ENCODE measurements at places on chromosomes 12 and 14. TPM values are rescaled to one million over a fixed set of nuclear protein-coding genes. Genes with fewer than 3 reads are reported as not detected.

The OR6C2 gene
- not detected for polyA plus RNA-seq

The TBX5 gene
- polyA plus RNA-seq: not detected

The TPPP2 gene
- polyA plus RNA-seq: 2.7 TPM

The GPX2 gene
- 1.1 TPM for polyA plus RNA-seq

DNA sequence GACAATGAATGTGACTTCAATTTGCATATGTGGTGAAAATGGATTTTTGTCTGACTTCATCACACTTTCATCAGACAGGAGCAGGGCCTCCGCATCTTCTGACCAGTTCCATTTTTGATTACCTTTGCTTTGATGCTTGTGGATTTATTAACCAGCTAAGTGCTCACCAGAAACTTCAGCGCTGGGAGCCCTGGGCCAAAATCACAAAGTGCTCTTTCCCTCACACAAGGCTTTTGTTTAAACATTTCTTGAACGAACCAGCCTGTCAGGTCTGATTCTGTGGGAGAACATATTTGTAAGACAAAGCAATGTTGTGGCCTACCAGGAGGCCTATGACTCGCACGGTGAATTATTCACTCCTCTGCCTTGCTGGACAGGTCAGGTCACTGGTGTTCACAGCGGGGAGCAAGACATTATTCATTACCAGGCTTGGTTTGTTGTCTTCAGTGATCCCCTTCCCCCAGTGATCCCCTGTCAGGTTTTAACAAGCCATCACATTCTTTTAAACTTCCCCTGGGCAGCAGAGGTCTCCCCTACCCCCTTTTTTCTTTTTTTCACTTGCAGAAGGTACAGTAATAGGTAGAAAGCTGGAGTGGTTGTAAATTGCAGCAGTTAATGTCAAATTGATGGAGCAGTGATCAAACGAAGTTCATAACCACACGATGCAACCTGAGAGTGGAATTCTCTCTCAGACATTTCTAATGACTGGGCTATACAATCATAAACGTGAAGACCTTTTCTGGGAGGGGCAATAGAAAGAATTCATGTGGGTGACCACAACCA is 167.5 kb upstream of the PRICKLE1 start:
- peak; percentile 41 for DNase-seq

DNA sequence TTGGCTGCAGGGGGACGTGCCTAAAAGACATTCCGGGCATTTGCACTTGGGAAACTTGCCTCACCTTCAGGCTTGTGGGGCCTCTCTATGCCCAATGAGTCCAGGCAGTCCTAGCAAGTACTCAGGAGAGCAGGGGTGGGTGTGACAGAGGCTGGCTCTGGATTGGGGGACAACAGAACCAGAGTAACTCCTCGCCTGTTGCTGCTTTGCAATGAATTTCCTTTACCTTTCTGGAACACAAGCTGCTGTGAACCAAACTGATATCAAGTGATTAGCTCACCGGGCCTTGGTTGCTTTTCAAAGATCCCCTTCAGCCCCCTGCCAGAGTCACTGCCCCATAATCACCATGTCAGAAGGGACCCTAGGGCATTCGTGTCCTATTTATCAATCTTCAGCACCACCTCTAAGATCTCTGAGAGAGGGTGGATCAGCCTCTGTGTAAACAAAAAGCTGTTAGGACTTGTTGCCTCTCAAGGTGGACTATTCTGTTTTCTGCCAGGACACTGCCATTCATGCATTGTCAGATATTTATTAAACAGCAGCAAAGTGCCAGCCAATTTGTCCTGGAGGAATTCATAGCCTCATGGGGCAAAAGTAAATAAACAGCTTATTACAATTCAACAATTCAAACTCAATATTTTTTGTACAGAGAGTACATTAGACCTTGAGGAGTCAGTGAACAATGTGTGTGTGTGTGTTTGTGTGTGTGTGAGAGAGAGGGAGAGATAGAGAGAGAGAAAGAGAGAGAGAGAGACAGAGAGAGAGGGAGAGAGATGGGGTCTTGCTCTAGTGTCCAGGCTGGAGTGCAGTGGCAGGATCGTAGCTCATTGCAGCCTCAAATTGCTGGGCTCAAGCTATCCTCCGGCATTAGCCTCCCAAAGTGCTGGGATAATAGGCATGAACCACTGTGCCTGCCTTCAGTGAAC is 11.3 kb downstream of the NFATC4 start:
- DNase-seq: no peak

DNA sequence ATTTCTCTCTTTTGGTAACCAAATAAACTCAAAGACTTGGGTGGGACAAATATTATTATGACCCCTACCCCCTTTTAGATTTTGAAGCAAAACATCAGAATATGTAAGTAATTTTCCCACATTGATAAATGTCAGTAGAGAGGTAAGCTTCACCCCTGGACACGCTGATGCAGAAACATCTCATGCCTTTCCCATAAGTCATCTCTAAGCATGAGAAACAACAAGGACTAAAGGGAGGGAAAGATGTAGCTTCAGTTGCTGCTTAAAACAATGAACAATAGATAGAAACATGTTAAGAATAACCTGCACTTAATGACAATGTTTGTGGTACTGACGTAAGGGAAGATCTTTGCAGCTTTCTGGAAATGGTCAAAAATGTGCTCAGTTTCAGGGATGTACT is 56.3 kb upstream of the SLC8A3 start:
- no peak for DNase-seq

DNA sequence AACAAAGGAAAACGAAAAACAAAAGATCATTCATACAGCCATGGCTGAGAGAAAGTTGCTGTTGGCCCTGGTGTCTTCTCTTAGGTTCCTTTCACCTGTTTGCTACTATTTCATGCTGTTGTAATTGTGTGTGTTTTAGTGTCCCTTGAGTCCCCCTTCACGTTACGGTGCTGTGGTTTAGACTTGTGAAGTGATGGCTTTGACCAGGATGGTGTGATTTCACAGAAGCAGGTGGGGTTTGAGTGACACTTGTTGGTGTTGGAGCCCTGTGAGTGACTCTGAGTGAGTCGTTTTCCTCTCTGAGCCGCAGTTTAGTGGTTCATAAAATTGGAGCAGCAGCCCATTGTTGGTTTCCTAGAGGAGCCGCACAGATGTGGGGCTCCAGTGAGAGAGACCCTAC is 635.4 kb downstream of the VRK1 start:
- DNase-seq: no peak

DNA sequence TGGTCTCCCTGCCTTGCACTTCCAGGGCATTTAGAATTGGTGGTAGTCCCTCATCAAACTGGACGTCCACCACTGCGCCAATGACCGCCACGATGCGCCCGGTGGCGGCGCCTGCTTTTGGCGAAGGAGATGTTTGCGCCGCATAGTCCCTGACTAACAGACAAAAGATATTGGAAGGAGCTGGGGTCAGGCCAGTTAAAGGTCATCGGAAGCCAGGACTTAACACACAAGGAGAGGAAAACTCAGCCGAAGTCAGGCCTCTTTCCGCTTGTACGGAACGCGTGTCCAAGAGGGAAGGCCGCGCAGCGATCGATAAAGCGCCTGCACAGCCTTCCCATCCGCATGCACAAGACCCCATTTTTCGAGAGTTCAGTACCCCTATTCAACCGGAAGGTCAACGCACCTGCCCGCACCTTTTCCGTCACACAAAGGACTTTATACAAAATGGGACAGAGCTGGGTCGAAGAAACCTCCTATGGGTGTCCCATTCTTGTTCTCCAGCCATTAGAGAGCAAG is 525 bp downstream of the ATP5F1B start:
- DNase-seq: no peak

- peak; percentile 27 for DNase-seq
Measured at GRCh38 chr12:92928421-92928961, 604 bp downstream of the EEA1 start.

DNA sequence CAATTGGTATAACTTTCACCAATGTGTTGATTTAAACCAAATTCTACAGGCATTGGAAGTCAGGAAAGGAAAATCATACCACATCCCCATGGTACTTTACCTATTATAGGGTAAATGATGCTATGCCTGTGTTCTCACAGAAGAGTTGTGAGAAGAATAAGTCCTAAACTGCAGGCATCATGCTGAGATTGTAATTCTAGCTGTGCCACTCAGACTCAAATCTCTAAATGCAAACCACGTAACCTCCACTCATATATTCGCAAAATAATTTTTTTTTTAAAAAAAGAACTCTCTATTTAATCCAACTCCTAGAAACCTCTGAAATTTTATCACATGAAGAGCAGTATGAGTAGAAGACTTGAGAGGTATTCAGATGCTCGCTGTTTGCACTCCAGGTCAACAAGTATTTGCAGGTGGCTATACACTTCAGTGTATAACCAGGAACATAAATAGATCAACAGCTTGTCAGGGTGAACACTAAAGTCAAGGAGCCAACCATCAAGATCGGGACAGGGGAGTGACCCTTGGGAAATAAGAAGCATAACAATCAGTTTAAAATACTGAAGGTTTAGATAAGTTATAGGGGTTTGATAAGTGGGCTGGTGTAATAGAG is 110.1 kb downstream of the SLC25A21 start:
- no peak for DNase-seq

DNA sequence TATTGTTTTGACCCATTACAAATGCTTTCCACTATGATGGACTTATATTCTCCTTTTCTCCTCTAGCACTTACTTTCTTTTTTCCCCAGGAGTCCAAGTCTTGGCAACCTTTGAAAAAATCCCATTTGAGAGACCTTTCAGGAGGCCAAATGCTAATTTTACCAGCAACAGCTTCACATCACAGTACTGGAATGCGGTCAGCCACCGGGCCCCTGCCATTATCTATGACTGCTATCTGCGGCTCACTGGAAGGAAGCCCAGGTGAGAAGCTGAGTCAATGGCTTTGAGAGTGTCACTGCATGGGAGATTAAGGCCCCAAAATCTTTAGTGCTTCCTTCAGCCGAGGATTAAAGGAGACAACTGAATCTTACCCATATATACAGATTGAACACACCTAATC is 64.2 kb downstream of the ERGIC2 start:
- DNase-seq: no peak

DNA sequence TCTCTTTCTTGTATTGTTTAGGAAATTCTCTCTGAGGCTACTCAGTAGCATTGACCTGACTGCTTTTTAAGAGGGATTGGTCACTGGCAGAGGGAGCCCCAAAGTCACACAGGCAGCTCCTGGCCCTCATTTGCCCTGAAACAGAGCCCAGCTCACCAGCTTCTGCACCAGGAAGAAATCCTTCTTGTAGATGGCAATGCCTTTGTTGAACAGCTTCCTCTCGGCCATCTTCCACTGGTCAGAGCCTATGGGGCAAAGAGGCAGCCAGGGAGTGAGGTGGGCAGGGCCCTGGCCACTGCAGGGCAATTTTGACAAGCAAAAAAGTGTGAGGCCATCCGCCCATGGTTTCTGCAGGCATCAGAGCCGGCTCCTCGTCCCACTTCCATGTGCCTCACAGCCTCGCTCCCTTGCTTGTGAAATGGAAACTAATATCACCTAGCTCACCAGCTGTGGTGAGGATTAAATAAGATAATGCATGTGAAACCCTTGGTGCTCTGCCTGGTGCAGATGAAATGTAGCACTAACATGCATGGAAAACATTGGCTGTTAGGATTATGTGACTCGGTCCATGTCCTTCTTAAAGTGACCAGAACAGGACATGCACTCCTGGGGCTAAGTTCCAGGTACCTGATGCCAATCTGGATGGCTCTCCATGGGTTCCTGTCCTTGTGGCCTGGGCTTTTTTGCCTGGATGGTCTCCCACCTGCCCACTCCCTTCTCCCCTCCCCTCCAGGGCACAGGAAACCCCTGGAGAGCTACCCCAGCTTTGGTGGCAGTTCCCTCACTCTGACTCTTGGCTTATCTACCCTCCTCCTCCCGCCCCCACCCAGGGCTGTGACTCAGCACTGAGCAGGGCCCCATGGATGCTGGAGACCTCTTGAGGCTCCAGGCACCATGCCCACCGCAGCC is 11.2 kb upstream of the PNMA1 start:
- no peak for DNase-seq

Measured in left kidney (tissue), 8 donors.